COLO829 (cell line): ENCODE measurements at places on chromosomes 5 and 9.
A peak's percentile ranks its signal among the peaks of the same experiment; 100 is the strongest.

DNA sequence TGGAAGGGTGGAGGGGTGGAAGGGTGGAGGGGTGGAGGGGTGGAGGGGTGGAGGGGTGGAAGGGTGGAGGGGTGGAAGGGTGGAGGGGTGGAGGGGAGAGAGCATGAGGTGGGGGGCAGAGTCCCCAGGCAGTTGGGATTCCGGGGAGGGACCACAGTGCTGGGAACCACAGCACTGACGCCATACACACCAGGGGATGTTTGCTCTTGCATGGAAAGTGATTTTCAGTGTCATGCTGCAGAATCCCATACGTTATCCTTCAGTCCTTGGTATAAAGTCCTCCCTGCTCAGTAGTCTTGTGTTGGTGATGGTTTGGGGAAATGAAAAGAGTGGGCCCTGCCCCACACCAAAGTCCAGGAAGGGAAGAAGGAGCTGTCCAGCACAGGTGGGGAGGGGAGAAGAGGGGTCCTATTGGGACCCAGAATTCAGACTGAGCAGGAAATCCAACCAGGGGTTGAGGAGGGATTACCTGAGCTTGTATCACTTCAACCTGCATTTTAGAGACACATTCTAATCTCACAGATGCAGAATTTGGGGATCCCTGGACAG is 5.5 kb upstream of the FIBCD1 start:
- DNase-seq: no peak

DNA sequence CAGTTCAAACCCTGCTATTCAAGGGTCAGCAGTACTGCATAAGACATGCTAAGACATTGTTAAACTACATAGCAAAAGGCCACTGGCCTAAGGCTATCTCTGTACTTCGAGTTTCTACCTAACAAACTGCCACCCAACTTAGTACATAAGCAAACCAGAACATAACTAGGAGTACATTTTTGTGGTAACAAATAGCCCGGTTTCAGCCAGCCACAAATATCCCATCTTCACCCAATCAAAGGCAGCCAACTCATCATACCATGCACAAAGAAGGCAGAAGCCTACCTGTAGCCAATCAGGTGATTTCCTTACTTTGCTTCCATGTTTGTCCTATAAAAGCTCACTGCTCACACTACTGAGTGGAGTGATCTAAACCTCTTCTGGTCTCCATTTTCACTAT is 201.4 kb downstream of the SMARCA2 start:
- no peak for DNase-seq

DNA sequence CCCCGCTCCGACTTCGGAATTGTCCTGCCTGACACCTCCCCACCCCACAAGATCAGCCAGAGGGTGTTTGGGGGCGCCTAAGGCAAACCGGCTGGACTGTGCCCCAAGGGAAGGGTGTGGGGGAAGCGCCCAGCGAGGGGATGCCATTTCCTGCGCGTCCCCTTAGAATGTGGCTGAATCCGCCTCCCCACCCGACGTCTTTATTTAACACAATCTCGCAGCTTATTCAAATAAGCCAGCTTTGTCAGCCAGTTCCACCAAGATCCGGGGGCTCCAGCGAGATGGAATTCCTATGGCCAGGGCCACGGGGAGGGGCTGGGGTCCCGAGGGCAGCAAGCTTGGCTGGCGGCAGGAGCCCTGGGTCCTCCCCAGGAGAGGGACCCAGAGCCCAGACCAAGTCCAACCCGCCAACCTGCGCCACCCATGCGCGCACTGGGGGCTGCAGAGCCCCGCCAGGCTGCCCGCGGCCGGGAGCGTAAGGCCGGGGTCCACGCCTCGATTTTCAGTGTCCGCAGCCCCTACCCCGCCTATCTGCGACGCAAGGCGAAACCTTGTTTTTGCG is 7.4 kb downstream of the IRX4 start:
- DNase-seq: no peak

GRCh38 chr5:81151546-81151945 is 81.6 kb upstream of the CKMT2 start:
- DNase-seq: no peak

DNA sequence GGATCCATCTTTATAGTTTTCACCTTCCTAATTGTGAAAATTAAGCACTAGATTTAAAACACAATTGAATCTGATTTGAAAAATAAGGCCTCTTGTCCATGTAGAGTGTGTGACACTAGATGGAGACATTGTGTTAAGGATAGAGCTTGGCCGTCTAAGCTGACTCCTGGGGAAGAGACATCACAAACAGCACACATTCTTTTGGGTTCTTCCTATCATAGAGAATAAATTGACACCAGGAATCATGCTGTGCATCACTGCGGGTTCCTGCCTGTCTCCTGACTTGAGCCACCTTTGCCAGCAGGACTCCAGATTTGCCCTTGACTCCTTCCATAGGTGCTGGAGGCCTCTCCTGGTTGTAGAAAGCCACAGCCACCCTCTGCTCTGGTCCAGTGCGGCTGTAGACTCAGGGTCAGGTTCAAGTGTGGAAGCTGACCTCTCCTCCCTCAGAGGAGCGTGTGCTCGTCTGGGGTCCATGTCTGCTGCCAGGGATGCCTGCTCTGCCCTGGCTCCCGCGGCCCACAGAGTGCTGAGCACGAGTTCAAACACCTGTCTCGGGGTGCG is 11.2 kb downstream of the ROPN1L start:
- DNase-seq: peak; percentile 74

GRCh38 chr5:129664336-129664937 is 83.5 kb upstream of the MINAR2 start:
- peak; percentile 15 for DNase-seq

GRCh38 chr5:38414348-38414747 is 142.1 kb downstream of the LIFR start:
- DNase-seq: no peak

DNA sequence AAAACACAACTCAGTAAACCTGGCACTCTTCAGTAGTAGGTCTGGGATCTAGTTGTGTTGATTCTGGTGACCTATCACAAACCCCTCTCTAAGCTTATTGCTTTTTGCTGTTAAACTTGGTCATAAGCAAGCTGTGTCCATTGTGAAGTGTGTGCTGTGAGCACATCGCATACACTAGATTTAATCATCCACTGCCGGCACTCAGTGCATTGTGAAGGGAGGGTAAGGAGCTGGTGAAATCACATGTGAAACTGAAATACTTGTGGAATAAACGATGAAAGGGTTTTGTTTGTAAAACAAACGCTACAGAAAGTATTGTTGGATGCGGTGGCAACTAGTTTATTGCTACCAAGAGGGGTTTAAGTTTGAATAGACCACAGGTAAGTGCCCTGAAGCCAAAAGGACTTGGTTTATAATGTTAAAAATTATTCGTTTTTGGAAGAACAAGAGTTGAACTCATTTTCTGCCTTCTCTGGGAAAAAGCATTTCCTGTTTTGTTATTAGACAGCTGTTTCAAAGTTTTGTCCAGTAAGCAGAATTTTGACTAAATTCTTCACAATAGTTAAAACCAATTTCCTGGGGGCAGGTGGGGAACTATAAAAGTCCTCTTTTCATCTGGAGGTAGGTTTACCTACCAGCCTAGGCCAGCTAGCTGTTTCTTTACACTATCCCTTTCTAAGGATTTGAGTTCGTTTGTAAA is 24.6 kb downstream of the TJP2 start:
- no peak for DNase-seq

DNA sequence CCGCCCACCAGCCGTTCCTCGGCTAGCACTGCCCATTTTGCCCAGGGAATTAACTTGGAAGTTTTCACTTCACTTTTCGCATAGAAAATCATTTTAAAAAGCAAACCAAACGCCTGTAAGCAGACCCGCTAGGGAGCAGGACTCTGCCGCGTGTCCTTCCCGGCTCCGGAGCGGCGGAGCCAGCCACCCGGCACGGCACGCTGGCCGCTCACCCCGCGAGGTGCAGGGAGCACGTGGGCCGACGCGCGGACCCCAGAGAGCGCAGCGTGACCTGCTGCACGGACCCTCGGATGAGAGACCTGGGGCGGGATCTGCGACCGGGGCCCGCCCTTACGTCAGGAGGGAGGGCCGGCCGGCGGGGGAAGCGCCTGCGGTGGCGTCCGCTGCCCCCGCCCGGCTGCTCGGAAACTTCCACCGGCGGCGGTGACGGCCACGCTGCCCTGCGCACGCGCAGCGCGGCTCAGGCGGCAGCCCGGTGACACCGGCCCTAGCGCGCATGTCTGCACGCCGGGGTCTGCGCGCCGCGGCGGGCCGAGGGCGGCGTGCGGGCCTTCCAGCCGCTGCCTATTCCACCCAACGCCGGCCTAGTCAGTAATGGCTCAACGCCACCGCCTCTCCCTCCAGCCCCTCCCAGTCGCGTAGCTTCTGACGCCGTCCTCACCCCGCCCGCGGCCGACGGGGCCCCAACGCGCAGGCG is 507 bp upstream of the TENT4A start:
- peak; percentile 94 for DNase-seq

- DNase-seq: no peak
These were observed 67.9 kb downstream of the KIAA1958 start for GRCh38 chr9:112554516-112554915.

- no peak for DNase-seq
These were observed 1.1 kb downstream of the HEXB start for GRCh38 chr5:74685979-74686631.

- no peak for DNase-seq
These were observed 11.7 kb upstream of the ERBIN start for GRCh38 chr5:65914641-65915196.

DNA sequence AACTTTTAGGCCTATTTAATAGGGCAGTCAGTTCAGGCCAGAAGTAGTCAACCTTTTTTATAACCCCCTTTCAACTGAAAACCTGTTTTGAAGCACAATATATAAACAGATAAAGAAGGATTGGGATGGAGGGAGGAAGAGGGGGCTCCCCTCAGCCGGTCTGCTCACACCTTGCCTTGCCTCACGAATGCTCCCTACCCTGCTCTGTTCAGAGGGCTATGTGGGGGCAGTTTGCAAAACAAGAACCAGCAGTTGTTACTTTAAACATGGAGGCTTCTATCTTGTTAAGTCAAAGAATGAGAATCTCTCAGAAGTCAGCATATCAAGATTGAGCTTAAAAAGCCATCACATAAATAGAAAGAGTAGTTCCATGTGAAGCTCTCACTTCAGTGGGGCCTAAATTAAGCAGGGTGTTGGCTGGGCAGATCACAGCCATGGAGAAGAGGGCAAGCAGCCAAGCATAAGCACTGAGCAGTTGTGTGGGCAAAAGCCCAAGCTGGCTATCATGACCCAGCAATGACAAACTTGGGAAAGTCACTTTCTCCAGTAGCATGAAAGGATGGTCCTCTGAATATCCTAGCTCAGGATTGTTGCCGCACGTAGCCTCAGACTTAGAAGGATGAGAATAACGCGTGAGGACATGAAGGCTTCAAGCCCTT is 70.6 kb downstream of the ALDH1A1 start:
- DNase-seq: no peak

DNA sequence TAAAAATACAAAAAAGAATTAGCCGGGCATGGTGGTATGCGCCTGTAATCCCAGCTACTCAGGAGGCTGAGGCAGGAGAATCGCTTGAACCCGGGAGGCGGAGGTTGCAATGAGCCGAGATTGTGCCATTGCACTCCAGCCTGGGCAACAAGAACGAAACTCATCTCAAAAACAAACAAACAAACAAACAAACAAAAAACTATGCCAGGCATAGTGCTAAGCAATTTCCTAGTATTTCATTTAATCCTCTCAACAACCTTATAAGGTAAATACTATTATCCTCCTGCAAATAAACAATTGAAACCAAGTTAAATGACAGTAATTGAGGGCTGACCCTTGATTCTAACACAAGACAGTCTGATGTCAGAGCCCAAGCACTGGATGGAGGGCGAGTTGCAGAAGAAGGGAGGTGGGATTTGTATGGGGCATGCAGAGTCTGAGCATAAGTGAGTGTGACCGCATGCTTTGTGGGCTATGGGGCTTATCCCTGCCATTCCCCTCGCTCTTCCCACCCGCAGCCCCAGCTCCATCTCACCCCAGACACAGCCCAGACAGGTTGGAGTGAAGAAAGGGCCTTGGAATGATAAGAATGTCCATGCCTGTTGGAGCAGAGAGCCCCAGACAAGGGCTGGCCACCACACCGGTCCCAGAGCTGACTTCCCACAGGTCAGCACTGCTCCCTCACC is 24.3 kb upstream of the RPS14 start:
- no peak for DNase-seq

GRCh38 chr5:33978306-33978705 is 6.2 kb downstream of the SLC45A2 start:
- no peak for DNase-seq

DNA sequence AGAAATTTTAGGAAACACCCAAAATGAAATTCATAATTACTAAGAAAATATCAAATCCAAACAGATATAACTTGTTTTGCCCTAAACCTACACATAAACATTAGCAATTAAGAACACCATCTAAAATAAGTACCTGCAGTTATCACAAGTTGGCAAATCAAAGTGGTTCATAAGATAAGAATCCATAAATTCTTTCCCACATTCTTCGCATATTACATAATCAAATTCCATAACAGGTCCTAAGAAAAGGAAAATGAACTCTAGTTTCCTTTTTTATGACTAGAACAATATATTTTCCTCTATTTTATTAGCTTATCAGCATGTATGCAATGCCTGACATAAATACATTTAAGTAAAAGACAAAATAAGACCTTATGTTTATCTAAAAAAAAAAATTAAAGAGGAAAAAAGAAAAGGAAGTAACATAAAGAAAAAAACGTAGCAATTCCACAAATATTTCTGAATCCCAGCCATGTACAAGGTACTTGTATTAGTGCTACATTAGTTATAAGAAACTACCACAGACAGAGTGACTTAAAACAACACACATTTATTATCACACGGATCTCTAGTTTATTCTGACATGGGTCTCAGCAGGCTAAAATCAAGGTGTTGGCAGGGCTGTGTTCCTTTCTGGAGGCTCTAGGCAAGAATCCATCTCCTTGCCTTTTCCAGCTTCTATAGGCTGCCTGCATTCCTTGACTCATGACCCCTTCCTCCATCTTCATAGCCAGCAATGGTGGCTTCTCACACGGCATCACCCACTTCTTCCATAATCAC is 7.5 kb downstream of the XPA start:
- DNase-seq: no peak
